ENCODE measurements at places on chromosomes 7 and 10.

DNA sequence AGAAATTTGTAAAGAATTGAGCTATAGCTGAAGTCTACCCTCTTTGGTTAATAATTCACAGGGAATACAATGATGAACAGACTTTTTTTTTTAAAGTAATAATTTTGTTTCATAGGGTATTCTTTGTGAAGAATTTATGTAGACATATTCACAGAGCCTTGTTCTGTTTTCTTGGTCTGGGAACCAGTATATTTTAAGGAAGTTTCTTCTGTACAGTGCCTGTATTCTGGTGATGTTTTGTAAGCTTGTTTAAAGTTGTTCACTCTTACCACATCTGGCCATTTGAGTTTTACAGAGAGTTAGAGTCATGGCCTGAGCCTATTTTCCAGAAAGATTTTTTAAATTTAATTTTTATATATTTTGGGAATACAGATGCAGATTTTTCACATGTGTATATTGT is 70.3 kb downstream of the CCSER2 start:
- DNase-seq: no peak

DNA sequence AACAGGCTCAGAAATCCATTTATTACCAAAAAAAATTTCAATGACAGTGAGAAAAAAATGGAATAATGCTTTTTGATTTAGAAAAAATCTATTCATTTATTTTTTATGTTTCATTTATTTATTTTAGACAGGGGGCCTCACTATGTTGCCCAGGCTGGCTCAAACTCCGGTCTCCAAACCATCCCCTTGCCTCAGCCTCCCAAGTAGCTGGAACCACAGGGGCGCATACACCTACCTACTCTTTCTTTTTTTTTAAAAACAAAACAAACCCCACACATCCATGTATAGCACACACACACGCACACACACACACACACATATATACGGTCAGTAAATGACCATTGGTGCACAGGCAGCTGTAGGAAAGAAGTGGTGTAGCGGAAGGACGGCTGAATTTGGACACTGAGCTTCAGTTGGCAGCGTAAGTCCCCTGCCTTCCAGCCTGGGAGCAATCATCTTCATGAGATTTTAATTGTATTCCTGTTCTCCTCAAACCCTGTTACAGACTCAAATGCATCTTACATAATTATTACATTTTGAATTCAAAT is 28.8 kb downstream of the ARL4A start:
- no peak for DNase-seq

- peak; percentile 55 for DNase-seq
Observed at GRCh38 chr10:123103944-123104343, 31.8 kb upstream of the HMX3 start.

GRCh38 chr10:52105301-52105700 is 208.8 kb upstream of the DKK1 start:
- DNase-seq: no peak

- DNase-seq: no peak
Observed at GRCh38 chr7:127264219-127264618, 11.5 kb upstream of the GRM8 start.

DNA sequence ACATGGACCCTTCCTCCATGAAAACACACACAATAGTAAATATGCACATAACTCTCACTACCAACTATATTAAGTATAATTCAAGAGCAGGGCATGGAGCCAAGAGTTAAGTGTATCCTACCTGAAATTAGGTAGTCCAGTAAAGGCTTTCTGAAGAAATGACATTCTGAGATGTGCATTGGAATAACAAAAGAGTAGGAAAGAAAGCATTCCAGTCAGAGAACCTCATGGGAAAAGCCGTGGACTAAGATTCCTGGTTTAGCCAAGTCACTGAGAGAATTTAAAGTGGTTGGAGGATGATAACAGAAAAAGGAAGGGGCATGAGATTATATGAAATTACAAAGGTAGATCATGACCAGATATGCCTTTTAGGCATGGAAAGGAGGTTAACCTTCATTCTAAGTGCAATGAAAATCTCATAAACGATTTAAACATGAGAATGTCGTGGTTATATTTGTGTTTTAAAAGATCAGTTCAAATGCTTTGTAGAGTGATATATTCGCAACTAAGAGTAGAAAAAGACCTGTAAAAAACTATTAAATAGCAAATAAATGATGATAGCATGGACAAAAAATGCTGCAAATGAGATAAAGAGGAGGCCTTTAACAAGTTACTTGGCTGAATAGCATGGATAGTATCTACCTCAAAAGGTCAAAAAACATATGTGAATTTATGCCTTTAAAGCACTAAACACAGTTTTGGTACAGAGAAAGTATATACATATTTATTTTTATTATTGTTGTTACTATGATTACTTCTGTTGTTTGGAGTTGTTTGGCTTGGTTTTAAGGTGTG is 767.4 kb upstream of the GHITM start:
- DNase-seq: no peak

DNA sequence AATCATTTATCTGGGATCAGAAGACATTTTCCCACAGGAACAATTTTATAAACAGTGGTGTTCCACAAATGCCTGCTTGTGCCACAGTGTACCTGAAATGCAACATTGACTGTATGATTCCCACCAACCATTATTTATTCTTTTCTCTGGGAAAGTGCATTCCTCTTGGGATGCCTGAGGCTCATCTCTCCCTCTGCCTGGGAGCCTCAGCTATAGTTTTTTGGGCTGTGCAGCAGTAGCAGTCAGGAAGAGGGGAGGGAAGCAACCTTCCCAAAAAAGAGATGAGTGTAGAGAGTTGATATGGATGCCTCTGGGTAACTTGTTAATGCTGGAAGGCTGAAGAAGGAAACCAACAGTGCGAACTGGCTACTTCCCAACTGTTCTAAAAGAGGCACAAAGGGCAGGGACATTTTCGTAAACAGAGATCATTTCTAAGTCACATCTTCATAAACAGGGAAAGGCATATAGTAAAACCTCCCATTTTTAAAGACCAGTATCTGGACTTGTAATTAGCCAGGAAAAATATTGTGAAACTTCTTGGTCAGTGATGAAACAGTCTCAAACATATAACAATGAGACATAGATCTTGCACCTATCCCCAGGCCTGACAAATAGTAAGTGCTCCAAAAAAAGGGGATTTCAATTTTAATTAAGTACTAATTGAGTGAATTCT is 1.4 kb upstream of the CALD1 start:
- no peak for DNase-seq

DNA sequence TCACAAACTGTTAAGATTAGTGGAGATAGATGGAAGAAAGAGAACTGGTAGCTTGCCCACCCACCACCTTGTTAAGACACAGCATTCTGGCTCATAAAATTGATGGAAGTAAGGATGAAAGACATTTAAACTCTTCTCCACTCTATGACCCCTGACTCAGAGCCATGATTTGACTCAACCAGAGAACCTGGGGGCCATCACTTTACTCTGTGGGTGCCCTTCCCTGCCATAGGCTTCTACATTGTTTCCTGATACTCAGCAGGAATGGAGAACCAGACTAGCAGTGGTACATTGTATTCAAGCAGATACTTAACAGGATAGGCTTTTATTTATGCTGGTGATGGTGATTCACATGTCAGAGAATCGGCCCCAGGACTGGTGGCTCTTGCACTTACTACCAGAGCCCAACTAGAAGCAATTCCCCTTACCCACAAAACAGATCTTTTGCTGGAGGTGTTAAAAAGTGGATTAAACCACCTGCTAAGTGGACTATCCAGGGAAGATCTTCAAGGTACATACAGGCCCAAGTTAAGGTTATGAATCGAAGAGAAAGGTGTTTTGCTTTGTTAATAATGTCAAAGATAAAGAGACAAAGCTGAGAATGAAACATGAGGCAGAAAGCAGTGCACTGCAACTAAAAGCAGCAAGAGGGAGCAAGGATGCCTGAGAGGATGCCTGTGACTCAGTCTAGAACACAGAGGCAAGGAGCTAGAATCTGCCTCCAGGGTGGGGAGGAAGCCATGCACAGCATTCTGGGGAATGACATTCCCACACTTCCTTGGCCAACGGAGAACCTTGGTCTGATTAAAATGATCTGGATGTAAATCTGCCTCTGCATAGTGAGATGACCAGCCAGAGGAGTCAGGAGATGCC is 36.0 kb upstream of the GLI3 start:
- DNase-seq: no peak

GRCh38 chr7:42877862-42878261 is 34.0 kb downstream of the C7orf25 start:
- no peak for DNase-seq

DNA sequence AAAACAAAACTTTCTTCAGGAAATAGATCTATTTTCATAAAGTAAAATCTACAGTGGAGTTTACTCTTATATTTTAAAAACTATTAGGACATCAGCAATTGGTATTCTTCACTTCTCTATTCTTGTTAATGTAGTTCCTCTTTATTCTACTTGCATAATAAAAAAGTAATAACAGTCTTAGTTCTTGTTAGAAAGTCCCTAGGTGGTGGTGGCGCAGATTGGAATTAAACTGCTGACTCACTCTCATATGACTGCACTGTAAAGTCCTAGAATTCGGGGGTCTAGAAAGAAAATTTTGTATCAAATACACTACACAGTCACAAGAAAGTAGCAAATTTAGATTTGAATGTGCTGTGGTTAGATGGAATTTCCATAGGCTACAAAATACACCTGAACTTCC is 44.6 kb upstream of the TES start:
- no peak for DNase-seq

GRCh38 chr7:4882169-4883032 is 1.1 kb downstream of the RADIL start:
- DNase-seq: peak; percentile 39

DNA sequence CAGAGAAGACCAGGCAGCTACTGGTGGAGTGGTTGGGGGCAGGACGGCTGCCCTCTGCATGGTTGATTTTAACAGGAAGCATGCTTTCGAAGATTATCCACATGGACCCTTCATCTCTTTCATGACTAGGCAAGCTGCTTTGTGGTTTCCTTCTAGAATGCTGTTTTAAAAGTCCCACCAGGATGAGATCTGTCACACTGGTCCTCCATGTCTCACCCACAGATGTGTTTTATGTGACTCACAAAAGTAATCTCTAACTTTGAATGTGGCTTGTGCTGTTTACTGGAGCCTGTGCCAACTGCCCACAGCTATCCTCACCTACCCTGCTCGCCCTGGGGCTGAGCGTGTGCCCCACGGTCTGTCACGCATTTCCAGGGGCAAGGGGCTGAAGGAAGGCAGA is 188.8 kb downstream of the GFRA1 start:
- DNase-seq: no peak

- peak; percentile 65 for DNase-seq
Observed at GRCh38 chr7:108079648-108080591, 50.2 kb downstream of the LAMB4 start.

DNA sequence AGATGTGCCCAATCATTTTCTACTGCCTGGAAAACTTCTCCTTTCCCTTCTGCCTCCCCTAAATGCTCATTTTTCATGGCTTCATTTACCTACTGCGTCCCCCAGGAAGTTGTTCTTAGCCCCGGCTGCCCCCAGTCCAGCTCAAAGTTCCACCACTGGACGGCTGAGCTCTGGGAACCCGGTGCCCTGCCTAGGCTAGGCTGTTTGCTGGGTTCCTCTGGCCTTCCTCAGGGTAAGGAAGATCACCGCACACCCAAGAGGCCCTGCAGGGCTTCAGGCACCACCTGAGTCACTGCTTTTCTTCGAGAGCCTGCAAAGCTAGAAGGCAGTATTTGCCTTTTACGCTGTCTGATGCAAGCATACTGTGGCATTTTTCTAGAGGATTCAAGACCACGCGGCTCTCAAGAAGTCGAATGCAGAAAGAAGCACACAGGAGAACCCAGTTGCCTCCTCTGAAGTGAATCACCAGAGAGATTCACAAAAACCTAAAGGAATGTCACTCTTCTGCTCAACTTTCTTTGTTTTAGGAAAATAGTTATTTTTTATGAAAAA is 46.7 kb upstream of the ZMIZ1 start:
- DNase-seq: no peak

DNA sequence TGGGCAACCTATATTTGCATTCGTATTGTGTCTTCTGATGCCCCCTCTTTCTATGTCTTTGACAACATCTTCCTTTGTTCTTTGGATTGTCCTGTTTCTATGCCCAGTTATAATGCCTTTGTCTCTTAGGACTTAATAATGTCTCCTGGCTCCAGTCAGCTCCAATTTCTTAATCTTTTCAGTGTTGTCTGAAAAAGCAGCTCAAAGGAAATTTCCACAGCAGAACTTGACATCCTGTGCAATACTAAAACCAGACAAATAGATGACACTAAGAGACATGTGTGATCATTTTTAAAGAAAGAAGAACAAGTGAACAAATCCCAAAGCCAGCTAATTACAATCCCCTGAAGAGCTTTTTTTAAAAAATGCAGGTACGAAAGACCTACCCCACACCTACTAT is 47.7 kb upstream of the RNF148 start:
- no peak for DNase-seq

DNA sequence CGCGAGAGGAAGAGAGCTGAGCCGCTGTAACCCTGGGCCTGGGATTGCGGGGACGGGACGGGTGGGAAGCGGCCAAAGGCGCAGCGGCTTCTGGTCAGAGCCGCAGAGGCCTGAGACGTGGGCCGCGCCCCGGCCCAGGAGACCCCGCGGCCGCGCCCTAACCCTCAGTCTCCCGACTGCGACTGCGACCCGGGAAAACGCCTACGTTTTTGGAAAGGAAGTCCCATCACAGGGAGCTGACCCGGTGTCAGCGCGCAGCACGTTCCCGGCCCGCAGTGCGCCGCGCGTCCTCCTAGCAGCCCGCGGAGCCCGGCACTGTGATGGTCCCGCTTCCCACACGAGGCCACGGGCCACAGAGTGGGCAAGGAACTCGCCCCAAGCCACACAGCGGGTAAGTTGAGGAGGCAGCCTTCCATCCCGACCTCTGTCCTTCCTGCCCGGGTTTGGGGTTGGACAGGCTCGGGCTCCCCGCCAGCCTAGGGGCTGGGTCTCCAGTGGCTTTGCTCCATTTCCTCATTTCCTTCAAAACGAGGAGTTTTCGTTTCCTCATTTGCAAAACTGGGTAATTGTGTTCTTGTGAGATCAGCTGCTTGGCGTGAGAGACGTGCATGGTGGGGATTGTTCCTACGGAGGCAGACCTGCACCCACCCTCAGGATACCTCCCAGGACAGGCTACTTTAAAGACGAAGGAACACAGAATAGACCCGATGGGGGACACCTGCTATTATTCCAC is 1.2 kb downstream of the GPNMB start:
- DNase-seq: no peak

DNA sequence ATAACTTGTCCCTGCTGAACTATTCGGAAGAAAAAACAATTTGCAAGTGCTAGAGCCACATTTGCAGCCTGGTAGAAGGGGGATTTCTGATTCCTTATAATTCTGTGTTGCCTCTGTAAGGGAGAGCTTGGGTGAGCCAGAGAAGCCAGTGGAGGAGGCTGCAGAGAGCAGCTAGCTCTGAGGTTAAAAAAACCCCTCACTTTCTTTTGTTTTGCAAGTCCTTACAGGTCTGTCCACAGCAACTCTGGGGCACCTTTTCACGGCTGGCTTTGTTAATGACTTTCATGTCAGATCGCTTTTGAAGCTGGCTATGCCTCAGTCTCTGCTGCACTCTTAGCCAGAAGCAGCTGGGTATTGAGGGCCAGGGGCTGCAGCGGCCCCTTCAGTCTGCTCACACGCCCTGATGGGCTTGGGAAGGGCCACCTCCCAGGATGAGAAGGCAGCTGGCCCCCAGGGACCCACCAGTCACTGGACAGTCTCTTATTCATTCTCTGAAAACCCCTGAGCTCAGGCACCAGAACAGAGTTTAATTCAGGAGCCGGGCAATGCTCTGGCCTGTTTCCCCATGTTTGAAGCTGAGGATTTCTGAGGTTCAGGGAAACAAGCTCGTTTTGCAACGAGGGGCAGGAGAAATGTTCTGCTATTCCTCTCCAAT is 30.9 kb downstream of the TRIM8 start:
- DNase-seq: no peak

GRCh38 chr7:91168871-91169829 is 95.1 kb upstream of the FZD1 start:
- peak; percentile 16 for DNase-seq
